ELR (cell line): ENCODE measurements at places on chromosomes 6 and 20.
A peak's percentile ranks its signal among the peaks of the same experiment; 100 is the strongest.

DNA sequence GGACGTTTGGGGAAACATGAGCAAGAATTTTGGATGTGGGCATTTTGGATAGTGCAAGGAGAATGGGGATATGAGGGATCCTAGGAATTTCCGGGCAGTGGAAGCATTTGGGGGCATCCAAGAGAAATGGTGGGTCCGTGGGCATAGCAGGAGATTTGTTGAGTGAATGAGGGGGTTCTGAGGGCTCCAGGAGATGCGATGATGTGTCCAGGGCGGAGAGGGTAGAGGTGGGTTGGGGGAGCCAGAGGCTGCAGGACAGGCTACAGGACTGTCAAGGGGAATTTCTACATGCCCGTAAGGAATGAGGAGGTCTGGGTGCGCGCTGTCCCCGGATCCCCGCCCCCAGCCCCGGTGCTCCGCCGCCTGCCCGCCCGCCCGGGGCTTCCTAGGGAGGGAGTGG, 364 bp downstream of the FRS3 start:
- no peak for DNase-seq

DNA sequence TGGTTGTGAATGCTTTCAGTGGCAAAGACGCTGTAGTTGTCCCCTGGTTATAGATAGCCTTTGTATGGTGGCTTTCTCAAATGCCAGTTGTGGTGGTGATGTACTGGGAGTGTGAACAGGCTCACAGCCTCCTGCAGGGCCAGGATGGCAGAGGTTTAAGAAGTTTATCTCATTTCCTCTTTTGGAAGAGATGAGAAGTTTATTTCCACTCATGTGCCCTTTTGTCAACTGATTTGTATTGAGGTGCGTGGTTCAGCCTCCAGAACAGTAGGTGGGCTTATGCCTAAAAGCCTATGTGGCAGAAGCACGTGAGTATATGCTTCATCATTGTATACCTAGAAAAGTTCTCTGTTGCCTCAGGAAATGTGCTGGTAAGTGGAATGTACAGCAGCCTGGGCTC, 13.7 kb upstream of the ZFP57 start:
- no peak for DNase-seq

- peak; percentile 12 for DNase-seq
These were observed 205.1 kb upstream of the GMDS start for GRCh38 chr6:2450546-2450945.

DNA sequence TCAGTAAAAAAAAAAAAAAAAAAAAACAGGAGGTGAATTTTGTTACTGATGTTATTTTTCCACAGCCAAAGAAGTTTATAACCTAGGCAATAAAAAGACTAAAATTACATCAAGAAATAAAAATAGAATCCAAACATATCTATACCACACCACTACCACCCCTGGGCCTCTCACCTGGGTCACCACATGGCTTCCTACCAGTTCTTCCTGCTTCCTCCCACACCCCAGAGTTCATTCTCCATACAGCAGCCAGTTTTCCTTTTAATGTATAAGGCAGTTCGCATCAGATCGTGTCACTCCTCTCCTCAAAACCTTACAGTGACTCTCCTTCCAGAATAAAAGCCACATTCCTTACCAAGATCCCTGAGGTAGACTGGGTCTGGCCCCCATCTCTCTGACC, 23.9 kb downstream of the ROS1 start:
- no peak for DNase-seq

- DNase-seq = peak; percentile 61
These were observed 11.7 kb downstream of the CTCFL start for GRCh38 chr20:57513199-57513598.

- no peak for DNase-seq
These were observed 1424.8 kb upstream of the EYS start for GRCh38 chr6:67131827-67132226.

DNA sequence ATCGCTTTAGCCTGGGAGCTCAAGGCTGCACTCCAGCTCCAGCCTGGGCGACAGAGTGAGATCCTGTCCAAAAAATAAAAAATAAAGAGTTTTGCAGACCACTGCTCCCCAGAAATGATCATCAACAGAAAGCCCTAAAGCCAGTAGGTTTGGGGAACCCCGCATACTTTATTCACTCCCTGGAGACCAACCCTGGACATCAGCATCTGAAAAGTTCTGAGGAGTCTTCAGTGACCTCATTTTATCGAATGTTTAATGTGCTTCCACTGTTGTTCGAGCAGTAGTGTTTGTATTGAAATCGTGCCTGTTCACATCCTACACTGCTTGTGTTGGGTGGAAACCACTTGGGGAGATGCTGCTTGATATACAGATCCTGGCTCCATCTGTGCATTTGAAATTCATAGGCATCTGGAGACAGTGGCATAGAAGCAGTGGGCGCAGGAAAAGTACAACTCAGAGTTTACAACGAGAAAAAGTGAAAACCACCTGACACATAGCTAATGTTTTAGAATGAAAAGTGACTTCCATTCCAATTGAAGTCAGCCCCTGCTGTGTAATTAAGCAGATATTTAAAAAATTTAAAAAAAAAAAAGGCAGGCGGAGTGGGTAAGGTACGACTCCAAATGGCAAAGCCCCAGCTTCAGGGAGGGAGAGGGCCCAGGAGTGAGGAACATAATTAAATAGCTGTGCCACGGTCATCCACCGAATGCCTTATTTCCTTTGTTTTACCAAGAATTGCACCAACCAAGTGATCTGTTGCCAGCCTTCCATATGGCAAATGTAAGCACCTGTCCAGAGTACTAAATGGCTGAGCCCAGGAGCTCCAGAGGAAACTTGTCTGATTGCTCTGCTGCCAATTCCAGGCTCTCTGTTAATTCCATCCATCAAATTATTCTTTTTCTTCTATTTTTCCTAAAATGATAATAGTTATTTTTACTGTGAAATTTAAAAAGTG, 100.4 kb upstream of the NAA20 start:
- DNase-seq = no peak

GRCh38 chr6:15513801-15514711, 148.8 kb downstream of the DTNBP1 start:
- DNase-seq = no peak

- DNase-seq = no peak
These were observed 116.6 kb upstream of the PROKR2 start for GRCh38 chr20:5433352-5433751.

- DNase-seq = no peak
These were observed 78.0 kb downstream of the TRMT11 start for GRCh38 chr6:126064257-126064747.

DNA sequence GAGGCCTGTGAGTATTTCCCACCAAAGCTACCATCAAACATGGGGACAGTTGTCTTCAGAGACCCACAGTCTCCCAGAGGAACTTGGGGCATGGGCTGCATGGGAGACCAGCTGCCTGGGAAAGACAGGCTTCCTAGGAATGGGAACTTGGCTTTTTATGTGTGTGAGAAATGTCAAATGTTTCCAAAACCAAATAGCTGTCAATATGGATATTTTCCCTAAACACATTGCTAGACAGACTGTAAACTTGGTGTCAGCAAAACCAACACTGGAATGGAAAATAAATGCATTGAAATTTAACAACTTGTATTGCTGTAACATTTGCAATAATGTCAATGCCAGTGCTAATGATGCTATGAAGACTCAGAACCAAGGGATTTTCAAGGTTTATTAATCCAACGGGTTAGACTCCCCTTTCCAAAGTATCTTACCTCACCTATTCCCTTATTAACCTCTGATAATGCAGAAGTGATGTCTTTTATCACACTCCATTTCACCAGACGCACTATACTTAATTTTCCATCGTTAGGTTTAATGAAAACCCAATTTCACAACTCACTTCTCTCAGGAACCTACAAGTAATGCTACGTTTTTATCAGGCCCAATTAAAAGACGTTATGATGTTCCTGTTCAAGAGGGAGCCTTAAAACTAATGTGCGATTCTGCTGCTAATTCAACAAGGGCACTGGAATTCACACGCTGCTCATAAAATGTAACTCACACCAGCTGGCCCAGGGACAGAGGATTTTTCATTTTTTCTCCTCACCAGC, 546.1 kb upstream of the CHD6 start:
- DNase-seq = no peak

- DNase-seq = no peak
These were observed 55.6 kb downstream of the CARMIL1 start for GRCh38 chr6:25334793-25335192.

DNA sequence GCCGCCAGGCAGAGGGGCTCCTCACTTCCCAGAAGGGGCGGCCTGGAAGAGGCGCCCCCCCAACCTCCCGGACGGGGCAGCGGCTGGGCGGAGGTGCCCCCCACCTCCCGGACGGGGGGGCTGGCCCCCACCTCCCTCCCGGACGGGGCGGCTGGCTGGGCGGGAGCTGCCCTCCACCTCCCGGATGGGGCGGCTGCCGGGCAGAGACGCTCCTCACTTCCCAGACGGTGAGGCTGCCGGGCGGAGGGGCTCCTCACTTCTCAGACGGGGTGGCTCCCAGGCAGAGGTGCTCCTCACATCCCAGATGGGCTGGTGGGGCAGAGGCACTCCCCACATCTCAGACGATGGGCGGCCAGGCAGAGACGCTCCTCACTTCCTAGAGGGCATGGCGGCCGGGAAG, 389.7 kb upstream of the EYS start:
- DNase-seq = no peak

- no peak for DNase-seq
These were observed 72.1 kb downstream of the FOXA2 start for GRCh38 chr20:22511943-22512910.

DNA sequence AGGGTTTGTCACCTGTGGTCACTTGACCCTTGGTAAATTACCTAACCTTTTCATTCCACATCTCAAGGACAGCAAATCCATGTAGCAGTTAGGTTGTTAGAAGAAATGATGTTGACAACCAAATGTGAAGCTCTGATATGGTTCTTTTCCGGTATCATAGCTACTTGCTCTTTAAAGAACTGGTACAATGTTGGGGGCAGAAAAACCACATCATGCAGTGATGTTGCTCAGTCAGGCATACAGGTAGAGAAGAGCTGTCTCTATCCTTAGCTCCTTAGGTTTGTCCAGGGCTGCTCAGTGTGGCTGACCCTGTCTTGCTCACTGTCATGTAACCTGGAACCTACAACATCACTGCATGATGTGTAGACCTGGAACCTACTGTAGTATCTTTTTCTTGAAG, 135.5 kb downstream of the LRRC1 start:
- DNase-seq = no peak

DNA sequence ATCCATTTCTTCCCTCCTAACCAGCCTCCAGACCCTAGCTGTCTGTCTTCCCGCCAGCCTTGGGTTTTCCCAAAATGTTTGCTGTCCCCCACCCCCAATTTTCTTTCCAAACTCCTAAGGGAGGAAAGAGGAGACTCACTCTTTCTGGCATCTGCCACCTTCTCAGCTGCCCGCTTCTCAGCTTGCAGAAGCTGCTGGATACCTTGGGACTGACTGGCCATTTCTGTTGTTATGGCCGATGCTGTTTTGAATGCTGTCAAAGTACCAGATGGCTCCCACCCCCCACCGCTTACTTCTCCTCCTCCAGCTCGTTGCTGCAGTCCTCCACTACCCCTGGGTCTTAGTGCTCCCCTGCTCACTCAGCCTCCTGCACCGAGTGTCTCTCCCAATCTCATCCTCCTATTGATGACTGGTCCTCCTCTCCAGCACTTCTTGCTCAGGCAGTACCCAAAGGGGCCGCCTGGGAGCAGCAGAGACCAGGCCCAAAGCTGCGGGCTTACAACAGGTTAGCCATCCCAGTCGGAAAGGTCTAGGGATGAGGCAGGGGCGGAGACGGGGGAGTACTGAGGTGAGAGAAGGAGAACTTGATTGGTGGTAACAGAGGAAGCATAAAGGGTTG, at the start of gene ATP6V1G2:
Gene ATP6V1G2, minus strand, starts transcription at position 270 of the 619 bp plus-strand sequence. Its CDS starts 49 bp downstream, at position 221.
- DNase-seq = peak; percentile 93

GRCh38 chr20:1334761-1335160, 5.8 kb upstream of the SDCBP2 start:
- DNase-seq = no peak

DNA sequence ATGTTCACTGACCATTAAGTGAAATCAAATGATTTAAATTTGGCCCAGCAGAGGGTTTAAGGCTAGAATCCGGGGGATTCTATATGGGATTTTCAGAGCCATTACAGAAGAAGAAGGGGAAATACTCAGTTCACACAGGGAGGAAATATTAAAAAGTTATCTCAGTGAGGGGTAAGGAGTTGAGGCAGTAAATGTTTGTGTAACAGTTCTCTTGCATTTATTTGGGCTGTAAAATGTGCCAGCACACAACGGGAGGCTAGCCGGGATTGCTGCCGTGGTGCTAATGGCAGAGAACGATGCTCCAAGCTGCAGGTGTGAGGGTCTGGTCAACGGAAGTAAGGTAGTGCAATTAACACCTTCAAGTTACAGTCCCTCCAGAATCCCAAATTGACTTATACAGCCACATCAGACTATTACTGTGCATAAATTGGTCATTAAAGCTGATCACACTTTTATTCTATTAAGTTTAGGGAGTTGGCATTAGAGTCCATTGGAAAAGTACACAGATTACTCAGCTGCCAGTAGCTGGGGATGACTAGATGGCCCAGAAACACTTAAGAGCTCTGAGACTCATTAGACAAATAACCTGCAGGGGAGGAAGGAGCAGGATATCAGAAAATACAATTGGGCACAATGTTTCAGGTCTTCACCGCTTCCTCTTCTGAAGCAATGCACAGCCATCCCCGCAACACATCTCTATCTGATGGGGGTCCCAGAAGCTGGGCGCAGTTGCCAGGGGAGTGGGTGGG, 31.3 kb downstream of the PPP1R3G start:
- no peak for DNase-seq

- peak; percentile 56 for DNase-seq
These were observed 259.4 kb downstream of the GJA1 start for GRCh38 chr6:121694801-121695251.

- DNase-seq = no peak
These were observed 166.1 kb downstream of the HS3ST5 start for GRCh38 chr6:114176726-114177125.

GRCh38 chr6:132484680-132485018, 28.3 kb downstream of the STX7 start:
- DNase-seq = no peak

DNA sequence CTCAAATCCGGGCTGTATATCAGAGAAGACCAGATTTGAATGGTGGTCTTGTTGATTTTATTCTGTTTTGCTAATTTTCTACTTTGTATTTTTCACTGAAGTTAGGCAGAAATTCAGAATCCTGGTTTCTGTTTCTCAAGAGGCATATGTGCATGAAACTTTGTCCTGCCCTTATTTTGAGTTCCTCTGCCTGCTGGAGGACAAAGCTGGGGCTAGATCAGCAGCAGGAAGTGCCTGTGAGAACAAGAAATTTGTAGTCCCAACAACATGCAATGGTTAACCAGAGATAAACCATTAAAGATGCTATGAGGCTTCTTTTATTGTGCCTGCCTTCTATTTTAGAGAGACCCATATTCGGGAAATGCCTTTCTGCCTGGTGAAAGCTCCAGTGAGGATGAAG, 37.1 kb downstream of the BEND6 start:
- no peak for DNase-seq

GRCh38 chr20:34199183-34199582, 42.0 kb upstream of the ASIP start:
- DNase-seq = no peak
